ENCODE measurements at places on chromosomes 11 and 22.
A peak's percentile ranks its signal among the peaks of the same experiment; 100 is the strongest.

DNA sequence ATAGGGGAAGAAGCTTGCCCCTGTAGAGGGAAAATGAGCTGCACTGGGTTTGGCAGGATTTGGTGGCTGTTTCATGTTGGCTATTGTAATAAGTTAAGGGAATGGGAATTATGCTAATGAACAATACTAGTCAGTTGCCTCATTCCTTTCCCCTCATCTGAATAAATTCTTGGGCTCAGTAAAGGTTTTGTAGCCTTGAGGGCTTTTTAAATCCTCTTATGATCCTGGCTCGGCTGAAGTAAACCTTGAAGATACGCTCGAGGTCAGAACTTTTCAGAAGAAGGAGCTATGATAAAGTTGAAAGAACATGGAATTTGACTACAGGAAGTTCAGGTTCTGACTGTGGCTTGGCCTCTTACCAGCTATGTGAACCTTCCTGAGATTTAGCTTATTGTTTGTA, 448.7 kb downstream of the RAB38 start:
- DNase-seq, result no peak

- no peak for DNase-seq
Observed at GRCh38 chr11:67283481-67283963, 5.6 kb upstream of the ANKRD13D start.

DNA sequence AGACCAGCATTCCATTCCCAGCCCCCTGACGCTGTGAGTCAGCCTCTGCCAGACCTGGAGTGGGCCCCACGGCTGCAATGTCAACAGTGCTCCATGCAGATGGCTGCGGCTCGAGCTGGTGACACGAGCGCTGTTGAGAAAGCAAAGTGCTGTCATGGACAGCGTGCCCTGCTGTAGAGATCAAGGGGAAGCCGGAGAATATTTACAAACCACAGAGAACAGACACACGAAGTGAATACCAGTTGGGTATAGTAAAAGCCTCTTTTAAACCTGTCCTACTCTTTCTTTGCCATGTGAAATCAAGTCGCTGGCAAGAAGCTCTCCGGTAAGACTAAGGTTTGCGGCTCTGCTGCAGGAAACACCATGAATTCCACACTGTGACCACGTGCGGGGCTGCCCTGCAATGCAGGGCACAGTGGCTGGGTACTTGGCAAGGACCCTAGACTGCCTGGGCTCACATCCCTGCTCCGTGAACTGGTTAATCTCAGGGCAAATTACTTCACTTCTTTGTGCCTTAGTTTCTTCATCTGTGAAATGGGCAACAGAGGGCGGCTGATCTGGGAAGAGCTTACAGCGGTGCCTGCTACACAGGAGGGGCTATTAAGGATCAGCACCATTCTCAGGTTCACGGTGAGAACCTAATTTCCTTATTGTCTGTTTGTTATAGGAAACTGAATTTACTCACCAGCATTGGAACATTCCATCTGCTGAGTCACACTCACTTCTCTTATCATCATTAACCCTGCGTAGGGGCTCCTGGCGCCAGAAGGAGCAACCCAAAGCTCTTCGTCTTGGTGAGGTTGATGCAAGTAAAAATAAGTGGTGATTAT, 27.8 kb upstream of the ELFN2 start:
- no peak for DNase-seq

DNA sequence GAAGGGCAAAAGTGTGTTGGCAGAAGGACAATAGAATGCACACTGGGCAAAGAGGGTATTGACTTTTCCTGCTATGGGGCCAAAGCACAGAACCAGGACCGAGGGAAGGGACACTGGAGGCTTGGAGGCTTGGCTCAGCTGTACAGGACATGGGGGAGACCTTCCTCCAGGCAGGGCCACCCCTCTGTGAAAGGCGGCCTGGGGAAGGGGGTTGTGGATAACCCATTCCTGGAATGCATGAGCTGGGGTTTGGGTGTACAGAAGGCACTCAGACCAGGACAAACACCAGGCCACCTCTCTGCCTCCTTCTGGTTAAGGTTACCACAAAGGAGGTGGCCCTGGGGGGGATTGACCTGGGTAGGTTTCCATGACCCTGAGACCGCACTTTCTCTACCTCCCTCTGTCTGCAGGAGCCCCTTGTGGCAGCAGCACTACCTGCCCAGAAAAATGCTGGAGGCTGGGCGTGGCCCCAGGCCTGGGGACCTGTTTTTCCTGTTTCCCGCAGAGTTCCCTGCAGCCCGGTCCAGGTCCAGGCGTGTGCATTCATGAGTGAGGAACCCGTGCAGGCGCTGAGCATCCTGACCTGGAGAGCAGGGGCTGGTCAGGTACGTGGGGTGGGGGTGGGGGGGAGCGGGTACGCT, 9.6 kb downstream of the P2RY2 start:
- DNase-seq, result peak; percentile 51

DNA sequence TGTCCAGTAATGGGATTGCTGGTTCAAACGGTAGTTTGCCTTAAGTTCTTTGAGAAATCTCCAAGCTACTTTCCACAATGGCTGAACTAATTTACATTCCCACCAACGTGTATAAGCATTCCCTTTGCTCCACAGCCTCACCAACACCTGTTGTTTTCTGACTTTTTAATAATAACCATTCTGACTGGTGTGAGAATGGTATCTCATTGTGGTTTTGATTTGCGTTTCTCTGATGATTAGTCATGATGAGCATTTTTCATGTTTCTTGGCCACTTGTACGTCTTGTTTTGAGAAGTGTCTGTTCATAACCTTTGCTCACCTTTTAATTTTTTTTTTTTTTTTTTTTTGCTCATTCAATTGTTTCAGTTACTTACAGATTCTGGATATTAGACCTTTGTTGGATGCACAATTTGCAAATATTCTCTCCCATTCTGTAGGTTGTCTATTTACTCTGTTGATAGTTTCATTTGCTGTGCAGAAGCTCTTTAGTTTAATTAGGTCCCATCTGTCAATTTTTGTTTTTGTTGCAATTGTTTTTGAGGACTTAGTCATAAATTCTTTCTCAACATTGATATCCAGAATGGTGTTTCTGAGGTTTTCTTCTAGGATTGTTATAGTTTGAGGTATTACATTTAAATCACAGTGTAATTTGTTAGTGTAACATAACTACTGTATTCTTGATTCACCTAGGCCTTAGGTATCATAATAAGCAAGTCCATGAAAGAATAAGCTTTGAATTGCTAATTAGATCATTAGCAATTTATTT, 33.0 kb downstream of the CCDC34 start:
- DNase-seq, result no peak

DNA sequence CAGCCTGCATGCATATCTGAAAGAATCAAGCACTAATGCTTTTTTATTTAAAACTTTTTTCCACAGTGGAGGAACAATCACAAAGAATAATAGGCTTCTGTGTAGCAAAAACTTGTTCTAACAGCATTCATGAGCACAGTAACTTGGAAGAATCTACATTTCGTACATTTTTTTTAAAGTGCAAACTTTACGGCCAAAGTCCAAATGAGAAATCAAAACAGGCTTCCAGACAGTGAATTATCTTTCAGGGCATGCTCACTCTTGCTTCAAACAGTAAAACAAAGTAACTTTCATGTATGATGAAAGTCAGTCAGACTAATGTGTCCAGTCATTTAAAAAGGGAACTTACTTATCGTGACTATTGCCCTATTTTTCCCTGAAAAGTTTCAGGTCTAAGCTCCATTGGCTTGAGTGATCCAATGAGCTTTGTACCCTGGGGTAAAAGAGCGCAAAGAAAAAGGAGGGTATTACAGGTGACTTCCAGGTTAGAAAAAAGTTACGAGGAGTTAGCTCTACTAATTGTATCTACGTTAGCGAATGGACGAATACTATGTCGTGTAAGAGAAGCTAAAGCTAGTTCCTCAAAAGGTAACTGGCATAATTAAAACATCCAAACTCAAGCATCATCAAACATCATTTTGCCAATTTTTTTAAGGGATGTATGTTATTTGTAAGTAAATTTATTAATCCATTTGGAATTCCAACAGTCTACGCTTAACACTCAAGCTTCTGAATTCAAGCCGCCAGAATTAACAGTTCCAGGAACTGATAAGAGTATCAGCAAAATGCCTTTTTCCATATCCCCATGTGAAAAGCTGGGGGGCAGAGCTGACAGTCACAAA, 1.7 kb downstream of the PICALM start:
- peak; percentile 46 for DNase-seq

DNA sequence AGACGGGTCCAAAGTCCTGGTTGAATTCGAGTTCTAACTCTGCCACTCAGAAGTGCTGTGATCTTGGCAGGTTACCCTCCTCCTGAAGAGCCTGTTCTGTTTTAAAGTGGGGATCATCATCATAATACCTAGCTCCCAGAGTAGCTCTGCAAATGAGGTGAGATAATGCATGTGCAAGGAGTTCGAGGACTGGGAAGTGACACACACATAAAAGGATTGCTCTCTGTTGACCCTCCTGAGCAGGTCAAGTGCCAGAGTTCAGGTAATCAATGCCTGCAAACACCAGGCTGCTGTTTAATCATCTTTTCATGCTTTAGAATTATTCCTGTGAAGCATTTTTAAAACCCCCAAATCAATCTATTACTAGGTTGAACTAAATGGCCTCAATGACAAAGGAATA, 19.9 kb downstream of the RCN1 start:
- no peak for DNase-seq

DNA sequence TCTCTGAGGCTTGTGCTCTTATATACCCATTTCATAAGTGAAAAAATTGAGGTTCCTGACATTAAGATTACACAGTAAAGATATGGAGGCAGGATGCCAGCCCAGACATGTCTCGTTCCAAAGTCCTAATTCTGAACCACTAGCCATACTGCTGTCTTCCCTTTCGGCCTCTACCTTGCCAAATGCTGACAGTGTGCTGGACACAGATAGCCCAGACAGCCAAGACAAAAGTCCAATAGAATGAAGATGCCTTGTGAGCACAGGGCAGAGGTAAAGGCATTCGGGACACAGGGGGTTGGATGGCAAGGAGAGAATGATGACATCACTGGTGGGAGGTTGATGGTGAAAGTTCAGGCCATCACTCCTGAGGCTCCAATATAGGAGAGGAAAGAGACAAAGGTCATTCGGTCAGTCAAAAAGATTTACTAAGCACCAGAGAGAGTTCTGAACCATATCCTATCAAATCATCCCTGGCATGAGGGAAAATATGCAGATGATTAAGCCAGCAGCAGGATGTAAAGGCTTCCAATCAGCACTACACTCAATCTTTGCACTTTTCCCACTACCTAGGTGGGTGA, 174.0 kb upstream of the MTMR2 start:
- no peak for DNase-seq

DNA sequence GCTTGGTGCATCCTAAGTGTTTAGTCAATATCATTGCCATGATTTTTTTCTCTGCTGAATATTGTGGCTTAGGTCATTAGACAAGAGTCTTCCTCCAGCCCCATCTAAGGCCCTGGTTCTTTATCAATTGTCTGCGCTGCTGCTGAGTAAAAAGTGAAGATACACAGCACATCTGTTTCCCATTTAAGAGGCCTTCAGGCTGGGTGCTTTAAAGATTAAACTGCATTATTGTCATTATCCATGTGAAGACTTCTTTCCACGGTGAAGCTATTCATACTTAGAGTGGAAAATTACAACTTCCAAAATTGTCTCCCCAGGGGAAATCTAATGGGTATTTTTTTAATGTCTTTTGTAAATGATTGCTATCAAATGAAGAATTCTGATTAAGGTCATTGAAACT, 719.8 kb upstream of the LRRC4C start:
- no peak for DNase-seq
